ENCODE measurements at places on chromosomes 1 and 21.

GRCh38 chr1:171616586-171616985, 5.5 kb upstream of the MYOCOS start:
- no peak for DNase-seq

DNA sequence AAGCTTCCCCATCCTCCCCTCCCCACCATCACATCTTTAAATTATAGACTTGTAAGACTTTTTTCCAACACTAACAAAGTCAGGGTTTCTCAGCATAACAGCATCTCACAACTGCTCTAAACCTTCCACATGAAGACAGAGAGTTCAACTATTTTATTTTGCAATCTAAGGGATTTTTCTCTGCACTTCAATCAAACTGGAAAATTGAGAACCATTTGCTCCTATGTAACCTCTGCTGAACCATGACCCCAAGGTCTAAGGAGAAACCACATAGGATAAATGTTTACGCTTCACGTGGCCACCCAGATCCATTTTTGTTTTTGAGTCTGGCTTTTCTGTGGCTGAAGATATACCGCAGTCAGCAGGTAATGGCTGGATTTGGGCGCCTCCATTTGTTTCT, 13.2 kb downstream of the ERRFI1 start:
- DNase-seq = no peak

- DNase-seq = peak; percentile 63
These were observed 52.7 kb downstream of the VWA5B1 start for GRCh38 chr1:20343149-20343937.

DNA sequence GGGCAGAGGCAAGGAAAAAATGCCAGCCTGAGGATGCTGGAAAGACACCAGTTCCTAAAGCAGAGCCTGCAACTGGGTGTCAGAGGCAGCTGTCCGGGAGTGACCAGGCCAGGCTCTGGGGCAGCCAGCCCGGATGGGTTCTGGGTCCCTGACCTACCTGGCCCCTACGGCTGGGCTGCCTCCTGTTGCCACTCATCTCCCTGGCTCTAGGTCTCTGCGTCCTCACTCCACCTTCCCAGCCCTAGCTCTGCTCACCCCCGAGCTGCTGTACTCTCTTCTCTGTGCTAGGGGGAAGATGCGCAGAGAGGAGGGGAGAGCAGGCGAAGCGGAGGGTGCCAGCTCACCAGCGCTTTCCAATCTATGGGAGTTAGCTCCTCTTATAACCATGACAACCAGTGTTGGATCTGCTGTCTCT, 9.0 kb downstream of the ARHGEF2 start:
- DNase-seq = no peak

GRCh38 chr1:18190598-18190997, 83.0 kb downstream of the IGSF21 start:
- no peak for DNase-seq

DNA sequence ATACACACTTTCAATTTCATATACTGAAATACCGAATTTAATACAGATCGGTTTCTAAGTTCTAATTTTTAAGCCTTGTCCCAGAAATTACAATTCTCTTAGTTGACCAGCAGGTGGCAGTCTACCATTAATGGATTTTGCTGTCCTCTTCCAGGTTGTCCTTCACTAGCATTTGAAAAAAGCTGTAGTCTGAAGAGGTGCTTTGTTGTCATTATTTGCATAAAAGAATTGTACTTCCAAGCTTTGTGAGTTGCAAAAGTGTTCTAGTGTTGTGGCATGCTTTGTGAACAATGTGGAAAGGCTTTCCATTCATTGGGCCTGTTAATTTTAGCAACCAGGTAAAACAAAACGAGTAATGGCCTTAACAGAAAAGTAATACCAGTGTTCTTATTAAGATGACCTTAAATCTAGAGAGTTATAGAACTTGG, 193.6 kb downstream of the RPS6KC1 start:
- peak; percentile 36 for DNase-seq

DNA sequence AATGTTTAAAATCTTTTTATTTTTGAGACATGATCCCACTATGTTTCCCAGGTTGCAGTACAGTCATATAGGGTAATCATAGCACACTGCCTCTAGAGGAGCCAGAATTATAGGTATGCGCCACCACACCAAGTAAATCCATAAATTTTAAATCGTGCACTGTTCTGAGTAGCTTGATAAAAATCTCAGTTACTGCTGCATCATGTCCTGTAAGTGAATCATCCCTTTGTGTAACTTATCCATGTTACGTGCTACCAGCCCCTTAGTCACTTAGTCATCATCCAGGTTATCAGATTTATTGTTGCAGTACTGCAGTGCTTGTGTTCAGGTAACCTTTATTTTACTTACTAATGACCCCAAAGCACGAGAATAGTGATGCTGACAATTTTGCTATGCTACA, 1770.9 kb downstream of the BRINP3 start:
- DNase-seq = no peak

- DNase-seq = no peak
These were observed 496 bp downstream of the VPS45 start for GRCh38 chr1:150068109-150068435.

GRCh38 chr1:204987689-204988088, 55.3 kb upstream of the CNTN2 start:
- DNase-seq = no peak

GRCh38 chr1:45922374-45922773, 119.0 kb downstream of the MAST2 start:
- no peak for DNase-seq

DNA sequence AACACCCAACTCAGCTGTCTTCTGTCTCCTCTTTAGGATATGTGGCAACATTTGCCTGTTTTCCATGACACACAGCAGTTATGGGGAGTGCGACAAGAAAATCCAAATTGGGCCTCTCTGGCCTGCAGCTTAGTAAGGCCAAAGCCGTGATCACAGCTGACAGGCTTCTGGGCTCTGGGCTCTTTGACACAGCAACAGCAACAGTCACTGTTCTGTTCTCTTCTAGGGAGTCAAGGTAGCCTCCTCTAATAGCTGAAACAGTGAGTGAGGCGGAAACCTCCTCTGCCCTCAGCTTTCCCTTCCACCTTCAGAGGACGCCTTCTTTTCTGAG, 19.0 kb downstream of the CLCA1 start:
- no peak for DNase-seq

GRCh38 chr1:193031431-193031830, 27.7 kb downstream of the UCHL5 start:
- no peak for DNase-seq

- DNase-seq = no peak
These were observed 15.4 kb downstream of the AHDC1 start for GRCh38 chr1:27588256-27589232.

GRCh38 chr1:169601096-169601881, 15.0 kb upstream of the F5 start:
- DNase-seq = no peak

- DNase-seq = peak; percentile 41
These were observed 8.9 kb upstream of the LEFTY1 start for GRCh38 chr1:225897595-225898514.

GRCh38 chr1:2210084-2210653, 15.6 kb upstream of the FAAP20 start:
- DNase-seq = no peak

DNA sequence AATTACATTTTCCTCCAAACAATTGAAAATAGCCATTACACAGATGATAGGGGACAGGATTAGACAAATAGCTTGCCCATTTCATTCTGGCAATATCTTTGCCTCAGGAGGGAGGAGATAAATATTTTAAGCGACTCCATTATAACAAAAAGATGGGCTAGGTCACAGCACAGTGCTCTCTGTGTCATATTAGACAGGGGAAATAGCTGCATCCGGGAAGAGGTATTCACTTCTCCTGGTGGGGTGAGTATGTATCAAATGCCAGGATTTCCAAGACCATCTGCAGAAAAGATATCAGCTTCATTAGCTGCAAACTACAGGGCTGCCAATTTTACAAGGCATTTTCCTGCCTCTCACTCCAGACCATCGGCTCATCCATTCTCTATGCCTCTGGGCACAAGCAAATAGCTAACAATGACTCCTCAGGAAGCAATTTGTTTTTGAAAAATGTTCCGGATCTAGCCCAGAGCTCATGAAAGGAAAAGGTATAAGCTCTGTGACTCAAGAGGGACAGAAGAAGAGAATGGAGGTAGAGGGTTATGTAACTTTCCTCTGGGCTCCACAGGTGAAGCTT, 41.9 kb upstream of the ANGPTL7 start:
- no peak for DNase-seq

DNA sequence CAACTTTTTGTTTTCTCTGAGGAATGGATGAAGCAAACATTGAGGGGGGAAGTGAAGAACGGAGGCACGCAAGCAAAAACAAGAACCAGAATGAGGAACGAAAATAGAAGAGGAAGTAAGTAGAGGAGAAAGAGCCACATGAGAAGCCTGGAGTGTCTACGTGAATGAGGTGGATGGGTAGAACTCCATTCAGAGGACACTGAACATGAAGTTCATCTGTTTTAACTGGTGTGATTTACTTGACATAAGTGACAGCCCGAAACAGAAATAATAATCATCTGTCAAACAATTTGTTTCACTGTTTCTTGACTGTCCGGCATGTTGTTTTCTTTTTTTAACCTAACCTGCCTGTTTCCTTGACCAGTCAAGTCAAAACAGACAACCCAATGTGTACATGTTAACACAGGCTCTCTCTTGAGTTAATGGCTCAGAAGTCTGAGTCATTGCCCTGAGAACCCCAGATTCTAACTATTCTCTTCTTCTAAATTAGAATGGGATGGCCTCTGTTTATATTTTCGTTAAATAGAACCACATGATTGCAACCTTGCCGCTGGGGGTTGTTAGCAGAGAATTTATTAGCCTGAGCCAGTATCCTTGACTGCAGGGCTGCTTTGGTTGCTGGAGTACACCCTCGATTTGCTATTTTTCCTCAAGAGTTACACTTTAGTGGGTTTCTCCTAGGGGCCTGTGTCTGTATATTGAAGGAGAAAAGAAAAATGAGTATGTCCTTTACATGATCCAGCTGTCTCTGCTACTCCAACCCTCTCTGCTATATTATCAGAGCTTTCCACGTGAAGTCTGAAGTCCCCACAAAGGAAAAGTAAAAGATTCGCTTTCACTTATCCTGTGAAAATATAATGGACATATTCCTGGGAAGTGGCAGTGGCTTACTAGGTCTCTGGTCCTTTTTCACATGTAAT, 151.7 kb downstream of the ZC3H11B start:
- DNase-seq = no peak

- DNase-seq = no peak
These were observed 123.1 kb upstream of the PTGFR start for GRCh38 chr1:78367700-78368099.

GRCh38 chr1:232510367-232511110, 119.4 kb downstream of the SIPA1L2 start:
- no peak for DNase-seq

GRCh38 chr1:153536012-153536670, 350 bp upstream of the S100A6 start:
- DNase-seq = peak; percentile 88

DNA sequence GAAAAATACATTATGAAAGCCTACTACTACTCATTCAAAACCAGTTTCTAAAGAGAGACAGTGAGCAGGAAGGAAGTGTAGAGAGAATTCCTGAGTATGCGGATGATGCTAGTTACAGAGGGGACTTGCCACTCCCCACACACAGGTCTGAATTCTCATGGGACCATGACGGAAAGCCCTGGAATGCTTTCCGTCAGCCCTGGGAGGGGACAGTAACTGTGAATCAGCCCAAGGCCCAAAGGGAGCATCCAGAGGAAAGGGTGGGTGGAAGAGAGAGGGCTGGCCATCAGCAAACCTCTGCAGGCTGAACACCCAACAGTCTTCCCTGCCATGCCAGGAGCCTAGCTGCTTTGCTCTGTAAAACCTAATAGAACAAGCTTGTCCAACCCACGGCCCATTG, 36.4 kb downstream of the RCSD1 start:
- DNase-seq = no peak

GRCh38 chr1:7560128-7560527, 211.0 kb upstream of the VAMP3 start:
- DNase-seq = no peak

DNA sequence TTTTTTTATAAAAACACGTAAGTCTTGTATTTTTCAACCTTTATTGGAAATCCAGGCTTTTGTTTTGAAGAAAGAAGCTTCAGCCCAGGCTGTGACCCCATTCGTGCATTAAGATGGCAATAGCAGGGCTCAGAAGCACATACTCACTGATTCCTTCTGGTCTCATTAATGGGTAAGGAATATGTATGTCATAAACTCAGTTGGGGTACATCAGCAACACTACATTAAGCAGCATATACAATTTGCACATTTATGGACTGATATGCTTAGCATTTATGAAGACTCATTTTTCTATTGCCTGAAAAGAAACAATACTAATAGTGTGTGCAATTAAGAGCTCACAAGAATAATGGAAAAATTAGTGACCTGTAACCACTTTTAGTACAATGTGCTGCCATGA, 945.4 kb upstream of the PRMT6 start:
- no peak for DNase-seq

- no peak for DNase-seq
These were observed 47.1 kb downstream of the CTH start for GRCh38 chr1:70458131-70458530.

GRCh38 chr1:8408151-8408839, 90.4 kb downstream of the SLC45A1 start:
- no peak for DNase-seq

- no peak for DNase-seq
These were observed 2.3 kb downstream of the ATP1A1 start for GRCh38 chr1:116375148-116375886.

GRCh38 chr1:2190491-2190976, 4.0 kb downstream of the FAAP20 start:
- no peak for DNase-seq

GRCh38 chr1:21961799-21962198, 15.0 kb upstream of the CELA3B start:
- no peak for DNase-seq

DNA sequence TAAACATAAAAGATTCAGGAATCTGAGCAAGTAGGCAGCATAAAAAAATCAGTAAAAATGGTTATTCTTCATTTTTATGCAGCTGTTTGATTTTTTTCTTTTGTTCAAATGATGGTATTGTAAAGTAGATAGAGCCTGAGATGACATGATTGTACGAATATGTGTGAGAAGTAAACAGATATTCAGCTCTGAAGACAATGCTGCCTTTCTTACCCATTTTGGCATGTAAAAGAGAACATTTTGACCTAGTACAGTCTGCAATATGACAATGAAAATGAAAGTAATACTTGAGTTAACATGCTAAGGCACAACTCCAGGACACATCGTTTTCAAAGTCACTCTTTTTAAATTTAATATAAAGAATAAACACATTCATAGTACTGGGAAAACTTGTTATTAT, 95.7 kb upstream of the NCAM2 start:
- DNase-seq = no peak

DNA sequence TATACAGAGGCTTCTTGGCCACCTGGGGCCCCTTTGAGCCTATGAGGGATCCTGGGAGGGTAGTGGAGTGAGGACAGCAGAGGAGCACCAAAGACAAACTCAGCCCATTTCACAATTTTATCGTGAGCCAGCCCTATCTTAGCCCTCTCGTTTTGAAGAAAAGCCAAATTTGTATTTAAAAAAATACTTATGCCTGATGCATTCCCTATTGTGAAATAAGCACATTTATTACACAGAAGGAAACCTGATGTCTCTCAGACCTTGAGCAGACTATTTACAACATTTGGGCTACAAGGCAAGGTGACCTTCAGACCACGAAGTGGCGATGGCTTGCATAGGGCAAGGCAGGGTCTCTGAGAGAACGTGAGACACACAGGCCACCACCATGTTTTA, 41.3 kb upstream of the H6PD start:
- DNase-seq = no peak
